ENCODE measurements at places on chromosomes 2 and 18.

- DNase-seq = no peak
Observed at GRCh38 chr2:113977660-113978523, 88.0 kb downstream of the ACTR3 start.

GRCh38 chr2:120863661-120864320, 128.1 kb downstream of the GLI2 start:
- DNase-seq = no peak

DNA sequence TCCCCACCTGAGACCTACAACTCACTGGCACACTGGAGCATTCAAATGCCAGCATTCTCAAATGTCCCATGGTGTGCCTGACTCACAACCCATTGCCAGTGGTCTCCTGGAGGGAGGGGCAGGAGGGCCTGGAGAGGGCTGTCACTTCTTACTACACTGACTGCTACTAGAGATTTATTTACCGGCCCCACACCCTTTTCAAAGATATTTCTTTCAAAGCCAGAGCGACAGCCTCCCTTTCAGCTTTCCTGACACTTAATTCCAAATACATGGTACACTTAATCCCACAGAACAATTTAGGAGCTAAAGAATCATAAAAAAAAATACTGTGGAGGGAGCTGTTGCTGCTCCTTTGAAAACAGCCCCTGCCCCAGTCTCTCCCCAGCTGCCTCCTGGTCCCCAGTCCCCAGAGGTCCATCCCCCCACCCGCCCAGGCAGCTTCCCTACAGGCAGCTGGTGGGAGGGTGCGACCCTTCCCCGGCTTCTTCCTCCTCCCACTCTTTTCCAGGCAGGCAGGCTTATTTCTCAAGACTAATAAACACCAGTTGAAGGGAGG, 129.1 kb upstream of the SMAD2 start:
- DNase-seq = no peak

DNA sequence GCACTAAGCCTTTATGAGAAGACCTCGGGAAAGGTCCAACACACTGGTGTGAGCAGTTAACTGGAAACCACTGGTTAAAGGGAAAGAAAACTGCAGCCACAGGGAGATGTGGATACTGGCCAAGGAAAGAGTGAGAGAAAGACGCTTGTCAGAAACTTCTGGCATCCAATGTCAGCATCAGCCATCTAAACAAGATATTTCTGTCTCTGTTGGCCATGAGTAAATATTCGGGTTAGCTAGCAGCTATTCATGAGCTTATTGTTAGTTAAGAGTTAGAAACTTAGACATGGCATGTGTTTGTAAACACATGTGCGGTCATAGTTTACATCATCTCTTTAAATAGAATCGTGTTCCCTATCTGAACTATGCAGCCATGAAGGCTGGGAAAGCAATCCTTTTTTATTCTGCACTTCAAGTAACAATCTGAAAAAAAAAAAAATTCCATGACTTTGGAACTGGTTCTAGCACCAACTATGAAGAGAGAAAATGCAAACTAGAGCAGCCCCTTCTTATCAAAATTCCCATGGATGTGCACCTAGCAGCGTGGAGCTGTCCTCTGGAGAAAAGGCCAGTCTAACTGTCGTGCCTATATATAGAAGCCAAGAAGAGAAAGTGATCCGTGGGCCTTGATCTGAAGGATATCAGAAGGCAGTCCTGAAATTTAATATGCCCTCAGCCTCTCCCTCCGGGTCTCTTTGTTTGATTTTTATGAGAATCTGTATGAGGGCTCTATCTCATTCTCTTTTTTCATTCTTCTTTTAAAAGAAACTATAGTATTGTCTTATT, 84.0 kb upstream of the RFX8 start:
- no peak for DNase-seq

- no peak for DNase-seq
Observed at GRCh38 chr2:179553382-179553781, 288.8 kb upstream of the SESTD1 start.

GRCh38 chr2:156756516-156756915, 320.3 kb downstream of the GPD2 start:
- DNase-seq = no peak

DNA sequence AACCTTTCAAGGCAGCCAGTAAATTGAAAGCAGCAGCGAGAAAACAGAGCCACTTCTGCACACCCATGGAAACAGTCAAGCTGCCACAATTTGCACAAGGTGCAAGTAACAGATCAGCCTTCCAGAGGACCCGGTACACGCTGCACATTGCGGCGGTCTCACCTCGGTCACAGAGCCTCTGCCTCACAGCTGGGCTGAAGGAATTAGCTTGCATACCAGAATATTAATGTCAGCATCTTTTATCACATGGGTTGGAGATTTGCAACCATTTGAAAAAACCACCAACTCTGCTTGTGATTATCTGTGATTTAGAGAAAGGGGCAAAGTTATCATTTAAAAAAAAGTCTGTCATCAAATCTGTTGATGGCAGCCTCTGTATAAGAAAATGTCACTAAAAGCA, 330.5 kb upstream of the TCF4 start:
- no peak for DNase-seq

DNA sequence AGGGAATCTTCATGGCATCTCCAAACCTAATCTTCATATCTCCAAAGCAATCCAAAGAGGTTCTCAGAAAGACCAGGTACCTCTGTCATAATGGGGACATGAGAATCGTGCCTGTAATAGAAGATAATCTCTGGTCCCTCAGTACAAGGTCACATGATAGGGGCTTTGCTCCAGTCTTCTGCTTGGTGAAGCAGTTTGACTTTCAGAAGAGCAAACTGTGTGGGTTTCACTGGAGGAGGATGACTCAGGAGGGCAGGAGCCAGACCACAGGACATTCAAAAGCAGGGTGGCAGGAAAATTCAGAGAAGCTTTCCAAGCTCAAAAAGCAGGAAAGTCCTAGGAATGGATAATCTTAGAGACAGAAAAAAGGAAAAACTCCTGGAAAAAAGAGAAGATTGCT, 10.6 kb upstream of the PAX3 start:
- no peak for DNase-seq

GRCh38 chr18:33712719-33713118, 134.7 kb downstream of the ASXL3 start:
- DNase-seq = no peak

GRCh38 chr2:73131807-73132206, 19.1 kb upstream of the RAB11FIP5 start:
- no peak for DNase-seq
